AG04450 (cell line): ENCODE measurements at places on chromosomes 11 and 22.

- no peak for DNase-seq
These were observed 130.9 kb downstream of the PARVA start for GRCh38 chr11:12508151-12508751.

DNA sequence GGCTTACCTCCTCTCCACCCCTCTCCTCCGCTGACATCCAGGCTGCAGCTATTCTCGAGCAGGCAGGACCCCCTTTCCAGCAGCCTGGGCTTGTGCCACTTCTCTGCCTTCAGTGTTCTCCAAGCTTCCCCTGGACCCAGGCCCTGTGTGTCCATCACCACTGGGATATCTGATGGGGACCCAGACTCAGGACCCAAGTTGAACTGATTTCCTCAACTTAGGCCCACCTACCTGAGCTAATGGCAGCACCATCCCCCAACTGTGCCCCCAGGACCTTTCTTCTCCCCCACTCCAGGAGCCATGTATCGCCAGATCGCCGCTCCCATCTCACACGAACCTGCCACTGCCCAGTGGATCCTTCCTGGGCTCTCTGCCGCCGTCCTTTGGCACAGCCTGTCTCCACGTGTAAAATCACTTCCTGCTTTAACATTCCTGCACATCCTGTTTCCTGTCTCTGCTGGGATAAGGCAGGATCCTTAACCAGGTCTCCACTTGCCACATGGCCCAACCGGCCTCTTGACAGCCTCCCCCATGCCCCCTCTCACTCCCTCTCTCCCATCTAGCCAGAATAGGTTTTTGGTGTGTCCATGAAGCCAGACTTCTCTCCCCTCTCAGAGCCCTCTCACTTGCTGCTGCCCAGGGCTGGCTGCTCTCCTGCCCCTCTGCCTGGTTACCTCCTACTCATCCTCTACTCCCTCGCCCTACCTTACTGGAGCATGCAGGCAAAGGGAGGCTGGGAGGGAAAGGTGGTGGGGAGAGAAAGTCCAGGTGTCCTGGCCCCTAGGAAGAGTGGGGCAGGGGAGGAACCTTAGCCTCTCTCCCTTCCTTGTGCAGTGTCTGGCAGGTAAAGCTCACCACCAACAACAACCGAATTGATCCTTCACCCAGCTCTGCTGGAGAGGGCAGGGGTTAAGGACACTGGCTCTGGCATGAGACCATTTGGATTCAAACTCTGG is 9.4 kb downstream of the SPATA19 start:
- DNase-seq: no peak

- peak; percentile 39 for DNase-seq
These were observed at the start of gene KMT5B for GRCh38 chr11:68213135-68213515. KMT5B (minus strand) TSS chr11:68213296; CDS start chr11:68190076, 23,220 bp downstream.

- no peak for DNase-seq
These were observed 1.2 kb downstream of the OR6T1 start for GRCh38 chr11:123942413-123942812.

- peak; percentile 71 for DNase-seq
These were observed 682.6 kb downstream of the KCNA4 start for GRCh38 chr11:29333993-29334775.

DNA sequence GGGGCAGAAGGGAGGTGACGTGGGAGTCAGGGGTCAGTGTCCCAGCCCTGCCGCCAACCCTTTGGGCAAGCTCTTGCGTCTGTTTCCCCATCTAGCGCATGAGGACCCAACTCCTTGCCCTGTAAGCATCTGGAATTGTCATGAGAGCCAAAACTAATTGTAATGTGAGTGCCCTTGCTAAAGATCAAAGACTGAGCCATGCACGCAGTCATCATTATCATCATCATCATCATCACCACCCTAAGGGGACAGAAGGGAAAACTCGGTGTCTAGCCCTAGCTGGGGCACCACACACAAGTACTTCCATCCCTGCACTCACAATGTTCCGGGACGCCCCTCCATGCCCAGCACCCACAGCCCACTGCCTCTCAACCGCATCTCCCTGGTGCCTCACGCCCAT is 2.5 kb downstream of the LIF start:
- DNase-seq: no peak
